Germinal center (tissue), 1 donor: ENCODE measurements at places on chromosomes 1 and 21.

- no peak for DNase-seq
Observed at GRCh38 chr1:56326056-56326455, 253.3 kb downstream of the PLPP3 start.

GRCh38 chr1:17067069-17067426 lies 13.2 kb upstream of the SDHB start:
- DNase-seq = no peak

DNA sequence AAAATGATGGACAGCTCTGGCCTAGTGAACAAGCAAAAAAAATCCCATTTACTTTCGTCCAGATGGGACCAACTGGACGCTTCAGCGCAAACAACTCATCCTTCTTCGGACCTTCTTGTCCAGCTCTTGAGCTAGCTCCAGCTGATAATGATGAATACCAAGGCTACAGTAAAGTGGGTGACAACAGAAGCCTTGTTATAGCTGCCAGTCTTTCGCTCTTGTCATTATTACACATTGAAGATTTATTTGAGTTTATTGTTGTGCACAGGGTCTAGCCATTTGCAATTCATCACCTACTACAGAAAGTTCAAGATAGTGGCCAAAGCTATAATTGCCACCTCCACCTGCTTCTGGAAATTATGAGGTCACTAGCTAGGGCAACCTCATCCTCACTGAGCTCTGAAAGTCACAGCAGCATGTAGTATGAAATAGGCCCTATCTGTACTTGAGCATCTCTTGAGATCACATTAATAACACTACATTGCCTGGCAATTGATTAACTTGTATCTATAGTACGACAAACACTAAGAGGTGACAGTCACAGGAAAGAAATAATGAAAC lies 76.9 kb downstream of the GPATCH2 start:
- DNase-seq = no peak

DNA sequence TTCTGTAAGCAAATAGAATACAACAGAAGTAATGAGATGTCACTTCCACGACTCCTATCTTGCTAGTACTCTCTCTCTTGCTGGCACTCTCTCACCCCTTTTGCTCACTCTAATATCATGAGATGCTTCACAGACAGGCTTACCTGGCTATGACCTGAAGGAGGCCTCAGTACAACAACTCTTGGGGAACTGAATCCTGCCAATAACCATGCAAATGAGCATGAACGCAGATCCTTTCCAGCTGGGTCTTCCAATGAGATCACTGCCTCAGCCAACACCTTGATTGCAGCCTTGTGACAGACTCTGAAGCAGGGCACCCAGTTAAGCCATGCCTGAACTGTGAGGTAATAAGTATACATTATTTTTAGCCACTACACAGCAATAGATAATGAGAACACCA lies 53.1 kb upstream of the ADAR start:
- DNase-seq = peak; percentile 5

GRCh38 chr21:18228060-18228739 lies 16.4 kb upstream of the CHODL start:
- DNase-seq = no peak

GRCh38 chr1:100786870-100787269 lies 67.3 kb downstream of the VCAM1 start:
- DNase-seq = no peak

- DNase-seq = no peak
Observed at GRCh38 chr1:98205291-98206017, 284.6 kb upstream of the DPYD start.

DNA sequence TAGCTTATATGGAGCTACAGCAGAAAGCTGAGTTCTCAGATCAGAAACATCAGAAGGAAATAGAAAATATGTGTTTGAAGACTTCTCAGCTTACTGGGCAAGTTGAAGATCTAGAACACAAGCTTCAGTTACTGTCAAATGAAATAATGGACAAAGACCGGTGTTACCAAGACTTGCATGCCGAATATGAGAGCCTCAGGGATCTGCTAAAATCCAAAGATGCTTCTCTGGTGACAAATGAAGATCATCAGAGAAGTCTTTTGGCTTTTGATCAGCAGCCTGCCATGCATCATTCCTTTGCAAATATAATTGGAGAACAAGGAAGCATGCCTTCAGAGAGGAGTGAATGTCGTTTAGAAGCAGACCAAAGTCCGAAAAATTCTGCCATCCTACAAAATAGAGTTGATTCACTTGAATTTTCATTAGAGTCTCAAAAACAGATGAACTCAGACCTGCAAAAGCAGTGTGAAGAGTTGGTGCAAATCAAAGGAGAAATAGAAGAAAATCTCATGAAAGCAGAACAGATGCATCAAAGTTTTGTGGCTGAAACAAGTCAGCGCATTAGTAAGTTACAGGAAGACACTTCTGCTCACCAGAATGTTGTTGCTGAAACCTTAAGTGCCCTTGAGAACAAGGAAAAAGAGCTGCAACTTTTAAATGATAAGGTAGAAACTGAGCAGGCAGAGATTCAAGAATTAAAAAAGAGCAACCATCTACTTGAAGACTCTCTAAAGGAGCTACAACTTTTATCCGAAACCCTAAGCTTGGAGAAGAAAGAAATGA lies 37.6 kb downstream of the CENPF start:
- DNase-seq = no peak

- DNase-seq = peak; percentile 65
Observed at GRCh38 chr1:108079440-108080025, 114.6 kb upstream of the VAV3 start.

DNA sequence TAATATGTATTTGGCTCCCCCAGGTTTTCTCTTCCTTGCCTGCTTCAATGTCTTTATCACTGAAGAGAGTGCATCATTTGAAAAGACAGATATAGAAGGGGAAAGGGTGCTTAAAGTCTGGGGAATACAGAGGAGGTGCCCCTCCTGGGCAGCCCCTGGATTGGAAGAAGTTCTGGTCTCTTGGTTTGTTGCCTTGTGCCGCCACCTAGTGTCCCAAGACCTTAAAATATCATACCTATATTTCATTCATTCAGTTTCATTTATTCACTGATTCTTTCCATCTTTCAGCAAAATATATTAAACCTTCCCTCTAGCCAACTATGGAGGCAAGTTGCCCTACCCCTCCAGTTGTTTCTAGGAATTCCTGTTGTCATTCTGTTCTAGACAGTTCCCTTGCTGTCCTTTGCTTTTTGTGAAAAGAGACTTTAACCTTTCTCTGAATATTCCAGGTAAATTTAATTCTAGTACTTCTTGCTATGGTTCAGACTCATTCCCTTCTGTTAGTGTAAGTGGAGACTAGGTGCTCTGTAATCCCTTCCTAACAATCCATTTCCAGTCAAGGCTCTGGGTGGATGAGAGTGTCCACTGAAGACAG lies 56.1 kb downstream of the MEF2D start:
- no peak for DNase-seq

DNA sequence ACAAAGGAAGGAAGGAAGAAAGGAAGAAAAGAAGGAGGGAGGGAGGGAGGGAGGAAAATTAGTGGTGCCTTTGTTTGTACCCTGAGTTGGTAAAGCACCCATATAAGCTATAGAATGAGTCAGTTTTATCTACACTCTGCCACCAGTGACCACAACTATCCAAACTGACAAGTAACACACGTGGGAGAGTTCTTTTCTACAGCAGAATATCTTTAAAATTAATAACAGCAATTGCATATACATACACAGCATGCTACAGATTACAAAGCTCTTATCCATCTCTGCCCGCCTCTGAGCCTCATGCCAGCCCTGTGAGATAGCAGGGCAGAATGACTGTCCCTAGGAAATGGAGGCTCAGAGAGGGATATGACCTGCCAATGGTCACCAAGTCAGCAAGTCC lies 20.3 kb downstream of the CDCP2 start:
- DNase-seq = no peak

- DNase-seq = no peak
Observed at GRCh38 chr1:24742090-24742938, 2.9 kb upstream of the CLIC4 start.

DNA sequence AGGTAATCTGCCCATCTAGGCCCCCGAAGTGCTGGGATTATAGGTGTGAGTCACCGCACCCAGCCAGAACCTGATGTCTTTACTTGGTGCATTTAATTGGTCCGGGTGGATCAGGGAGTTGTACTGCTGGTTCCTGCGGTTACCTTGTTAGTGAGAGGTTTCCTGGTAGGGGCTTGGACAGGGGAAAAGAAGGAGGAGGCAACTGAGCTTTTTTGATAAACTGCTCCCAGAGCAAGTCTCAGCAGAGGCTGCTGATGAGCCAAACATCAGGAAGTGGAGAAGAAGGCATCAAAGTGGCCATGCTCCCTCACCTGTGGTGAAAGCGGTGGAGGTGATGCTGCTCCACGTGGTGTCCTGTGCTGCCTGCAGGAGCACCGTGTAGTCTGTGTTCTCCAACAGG lies 161.5 kb upstream of the KIAA0040 start:
- no peak for DNase-seq

- no peak for DNase-seq
Observed at GRCh38 chr1:12229386-12229834, 420 bp upstream of the VPS13D start.

DNA sequence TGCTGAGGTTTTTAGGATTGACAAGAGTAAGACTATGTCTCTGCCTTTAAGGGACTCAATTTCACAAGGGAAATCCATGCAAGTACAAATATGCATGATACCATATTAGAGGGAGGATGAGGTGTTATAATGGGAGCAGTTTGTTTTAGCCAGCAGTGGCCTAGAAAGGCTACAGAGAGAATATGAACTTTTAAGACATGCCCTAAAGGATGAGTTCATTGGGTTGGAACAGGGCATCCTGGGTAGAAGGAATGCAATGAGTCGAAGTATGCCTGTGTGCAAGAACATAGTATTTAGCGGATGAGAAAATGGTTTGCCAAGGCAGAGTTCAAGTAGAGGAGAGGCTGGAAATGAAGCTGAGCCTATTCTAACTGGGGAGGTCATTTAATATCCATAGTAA lies 32.6 kb upstream of the LEPR start:
- DNase-seq = no peak

GRCh38 chr1:94070865-94071264 lies 50.1 kb downstream of the ABCA4 start:
- no peak for DNase-seq

- DNase-seq = no peak
Observed at GRCh38 chr1:209095627-209096595, 487.6 kb upstream of the CAMK1G start.

- no peak for DNase-seq
Observed at GRCh38 chr1:24892188-24893153, 37.6 kb downstream of the RUNX3 start.

DNA sequence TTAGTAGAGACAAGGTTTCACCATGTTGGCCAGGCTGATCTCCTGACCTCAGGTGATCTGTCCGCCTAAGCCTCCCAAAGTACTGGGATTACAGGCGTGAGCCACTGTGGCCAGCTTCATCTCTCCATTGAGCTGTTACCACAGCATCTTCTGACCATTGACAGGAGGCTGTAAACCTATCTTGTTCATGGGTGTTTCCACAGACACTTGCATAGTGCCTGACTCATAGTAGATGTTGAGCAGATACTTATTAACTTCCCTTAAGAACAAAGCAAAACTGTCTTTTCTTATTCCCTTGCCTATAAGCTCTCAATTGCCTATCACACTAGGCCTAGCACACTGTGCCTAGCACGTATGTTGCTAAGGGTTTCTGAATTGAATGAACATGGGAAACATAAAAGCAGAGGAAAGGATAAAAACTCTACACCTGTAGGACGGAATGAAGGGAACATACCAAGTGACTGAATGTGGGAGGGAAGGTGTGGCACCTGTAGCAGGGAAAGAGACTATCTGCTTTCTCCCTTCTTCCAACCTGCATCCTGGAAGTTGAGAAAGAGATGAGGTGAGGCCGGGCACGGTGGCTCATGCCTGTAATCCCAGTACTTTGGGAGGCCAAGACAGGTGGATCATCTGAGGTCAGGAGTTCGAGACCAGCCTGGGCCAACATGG lies 1.2 kb upstream of the C1orf54 start:
- DNase-seq = no peak

DNA sequence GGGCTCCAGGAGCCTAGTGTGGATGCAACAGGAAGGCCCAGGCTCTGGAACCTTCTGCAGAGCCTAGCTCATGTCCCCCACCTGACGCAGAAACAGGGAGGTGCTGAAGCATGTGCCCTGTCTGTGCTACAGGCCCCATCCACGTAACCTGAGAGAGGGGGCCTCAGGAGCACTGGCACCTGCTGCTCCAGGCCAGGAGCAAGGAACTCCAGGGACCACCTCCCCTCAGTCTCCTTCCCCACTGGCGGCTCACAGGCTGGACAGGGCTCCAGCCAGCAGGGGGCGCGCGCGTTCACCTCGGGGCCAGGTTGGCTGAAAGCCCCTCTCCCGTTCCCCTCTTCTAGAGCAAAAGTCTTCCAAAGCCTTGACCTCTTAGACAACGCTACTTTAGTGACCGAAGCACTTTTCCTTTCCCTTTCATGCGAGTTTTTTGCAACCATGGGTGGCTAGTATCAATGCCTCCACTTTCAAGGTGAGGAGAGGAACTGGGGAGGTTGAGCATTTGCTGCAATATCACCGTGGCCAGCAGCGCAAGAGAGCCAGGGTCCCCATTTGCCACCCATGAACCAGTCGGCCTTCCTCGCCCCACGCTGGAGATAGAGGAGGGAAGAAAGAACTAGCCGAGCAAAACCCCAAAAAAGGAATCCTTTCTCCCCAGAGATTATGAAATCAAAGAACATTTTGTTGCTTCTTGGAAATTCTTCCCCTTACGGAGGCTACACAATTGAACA lies 52.4 kb upstream of the GPR157 start:
- peak; percentile 76 for DNase-seq
